Endodermal cell (in vitro differentiated cells): ENCODE measurements at places on chromosomes 11 and 22. TPM values are rescaled to one million over a fixed set of nuclear protein-coding genes. Genes with fewer than 3 reads are reported as not detected.

DNA sequence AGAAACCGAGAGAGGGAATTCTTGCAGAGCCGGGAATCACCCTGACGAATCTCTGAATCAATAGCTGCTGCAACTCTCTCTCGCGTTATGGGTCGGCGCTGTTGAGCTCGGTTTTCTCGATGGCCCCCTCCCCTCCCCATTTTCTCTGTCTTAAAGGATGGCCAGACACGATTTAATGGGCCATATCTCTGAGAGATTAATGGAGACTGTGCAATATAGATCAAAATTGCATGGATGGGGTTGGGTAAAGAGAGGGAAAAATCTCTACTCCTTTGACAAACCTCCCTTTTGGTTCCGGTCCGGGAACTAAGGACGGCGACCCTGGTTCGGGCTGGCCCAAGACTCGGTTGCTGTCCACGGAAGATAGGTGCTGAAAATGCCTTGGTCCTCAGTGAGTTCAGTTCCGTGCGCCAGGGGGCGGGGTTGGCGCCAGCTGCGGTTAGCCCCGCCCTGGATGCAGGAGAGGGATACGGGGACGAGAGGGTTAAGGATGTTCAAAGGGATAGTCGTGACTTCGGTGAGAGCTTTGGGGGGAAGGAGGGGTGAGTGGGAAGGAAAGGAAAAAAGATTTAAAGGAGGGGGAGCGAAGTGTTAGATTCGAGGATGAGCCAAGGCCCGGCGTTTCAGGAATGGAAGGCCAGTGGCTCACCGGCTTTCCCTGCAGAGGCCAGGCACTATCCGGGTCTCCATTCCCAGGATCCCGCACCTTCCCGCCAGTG, 103.6 kb upstream of the HSD17B12 start:
- DNase-seq, result peak; percentile 95

GRCh38 chr22:27336151-27337090, 465.1 kb downstream of the MN1 start:
- DNase-seq, result no peak

PANX2 gene
- 8.8 to 32.0 TPM (median 10.3 TPM) in 3 replicates for total RNA-seq

GRCh38 chr11:37908219-37908548, 1310.1 kb upstream of the RAG2 start:
- DNase-seq, result no peak

PGR gene
- total RNA-seq, result not detected in 2 replicates

- peak; percentile 86 for DNase-seq
These were observed at the start of gene PLXNB2 for GRCh38 chr22:50306753-50307749. TSS of gene PLXNB2 (minus strand) at chr22:50307646. CDS start at chr22:50290584, 17,062 bp downstream.

DNA sequence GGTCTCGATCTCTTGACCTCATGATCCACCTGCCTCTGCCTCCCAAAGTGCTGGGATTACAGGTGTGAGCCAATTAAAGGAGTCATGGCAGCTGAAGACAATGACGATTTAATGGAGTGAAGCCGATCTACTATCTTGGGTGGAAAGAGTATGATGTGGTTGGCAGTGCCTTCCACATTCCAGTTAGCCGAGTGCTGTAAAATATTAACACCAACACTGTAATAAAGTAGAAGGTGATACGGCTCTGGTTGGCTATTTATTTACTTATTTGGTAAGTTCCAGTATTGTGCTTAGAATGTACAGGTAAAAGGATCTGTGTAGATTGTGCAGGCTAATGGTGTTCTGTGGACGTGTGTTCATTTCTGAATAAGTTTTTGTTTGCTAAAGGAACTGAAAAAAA, 149.6 kb upstream of the MTMR2 start:
- DNase-seq, result no peak

GRCh38 chr11:78149646-78150045, 10.2 kb upstream of the ALG8 start:
- DNase-seq, result no peak

TEX54 gene
- 0.87 TPM in 1 of 3 replicates, not detected in the others for total RNA-seq

TRMU gene
- 72.6 and 79.7 TPM in 2 replicates for total RNA-seq

GRCh38 chr11:83056611-83057010, 15.1 kb downstream of the RAB30 start:
- no peak for DNase-seq

DNA sequence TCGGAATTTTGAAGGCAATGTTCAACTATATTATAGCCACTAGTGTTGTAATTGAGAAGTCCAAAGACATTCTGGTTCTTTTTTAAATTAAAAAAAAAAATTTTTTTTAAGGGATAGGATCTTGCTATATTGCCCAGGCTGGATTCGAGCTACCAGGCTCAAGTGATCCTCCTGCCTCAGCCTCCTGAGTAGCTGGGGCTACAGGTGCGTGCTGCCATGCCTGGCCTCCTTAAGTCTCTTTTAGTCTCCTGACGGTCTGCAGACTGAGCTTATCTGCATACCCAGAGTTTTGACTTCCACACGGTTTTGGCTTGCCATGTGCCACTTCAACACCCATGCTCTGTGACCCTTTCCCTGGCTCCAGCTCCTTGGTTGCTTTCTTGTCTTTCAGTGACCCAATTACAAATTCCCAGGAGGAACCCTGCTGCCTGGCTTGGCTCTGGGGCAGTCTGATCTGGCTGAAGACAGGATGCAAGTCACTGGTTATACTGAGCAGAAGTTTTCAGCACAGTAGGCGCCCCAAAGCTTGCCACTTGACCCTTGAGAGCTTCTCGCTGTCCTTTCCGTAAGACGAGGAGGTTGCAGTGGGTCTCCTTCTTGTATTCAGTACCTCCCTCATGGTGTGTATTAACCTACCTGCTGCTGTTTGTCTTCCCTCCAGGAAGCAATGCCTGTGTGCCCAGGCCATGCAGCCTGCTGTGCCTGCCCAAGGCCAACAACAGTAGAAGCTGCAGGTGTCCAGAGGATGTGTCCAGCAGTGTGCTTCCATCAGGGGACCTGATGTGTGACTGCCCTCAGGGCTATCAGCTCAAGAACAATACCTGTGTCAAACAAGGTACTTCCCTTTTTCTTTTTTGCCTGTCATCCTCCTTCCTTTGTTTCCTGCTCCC, 113.8 kb upstream of the SORL1-AS1 start:
- DNase-seq, result no peak

- DNase-seq, result no peak
These were observed 51.0 kb downstream of the PPFIBP2 start for GRCh38 chr11:7564803-7565202.

DNA sequence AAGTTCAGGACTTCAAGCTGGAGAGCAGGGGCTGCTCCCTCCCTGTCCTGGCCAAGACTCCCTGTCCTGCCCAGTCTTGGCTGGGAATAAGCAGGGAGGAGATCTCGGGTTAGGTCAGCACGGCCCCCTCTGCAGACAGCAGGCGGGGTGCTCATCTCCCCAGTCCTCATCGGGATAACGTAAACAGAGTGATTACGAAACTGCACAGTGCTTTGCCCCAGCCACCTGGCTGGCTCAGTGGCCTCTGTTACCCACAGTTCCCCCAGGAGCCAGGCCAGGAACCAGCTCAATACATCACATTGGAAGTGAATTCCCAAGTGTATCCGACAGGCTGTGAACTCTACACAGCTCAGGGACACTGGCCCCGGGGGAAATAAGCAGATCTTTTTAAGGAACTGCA, 42.7 kb upstream of the KCNJ11 start:
- no peak for DNase-seq

DDIAS gene
- total RNA-seq, result 5.0 to 24.1 TPM (median 22.7 TPM) in 3 replicates

DNA sequence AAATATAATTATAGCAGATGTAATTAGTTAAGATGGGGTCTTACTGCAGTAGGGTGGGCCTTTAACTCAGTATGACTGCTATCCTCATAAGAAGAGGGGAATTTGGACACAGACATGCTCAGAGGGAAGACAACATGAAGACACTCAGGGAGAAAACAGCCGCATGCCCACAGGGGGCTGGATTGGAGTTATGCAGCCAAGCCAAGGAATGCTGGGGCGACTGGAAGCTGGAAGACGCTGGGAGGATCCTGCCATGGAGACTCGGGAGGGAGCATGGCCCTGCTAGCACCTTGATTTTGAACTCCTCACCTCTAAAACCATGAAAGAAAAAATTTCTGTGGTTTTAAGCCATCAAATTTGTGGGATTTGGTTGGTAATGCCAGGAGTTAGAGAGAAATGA, 40.9 kb downstream of the PANX1 start:
- peak; percentile 57 for DNase-seq

SULT4A1 gene
- total RNA-seq, result 11.4 to 34.9 TPM (median 14.2 TPM) in 3 replicates

KLHDC7B gene
- total RNA-seq, result not detected in 3 replicates

- no peak for DNase-seq
These were observed 14.1 kb downstream of the SERPIND1 start for GRCh38 chr22:20787746-20788626.

DCDC1 gene
- total RNA-seq, result 2.9 and 3.1 TPM in 2 replicates

TSSK2 gene
- not detected in 2 replicates for total RNA-seq

DNA sequence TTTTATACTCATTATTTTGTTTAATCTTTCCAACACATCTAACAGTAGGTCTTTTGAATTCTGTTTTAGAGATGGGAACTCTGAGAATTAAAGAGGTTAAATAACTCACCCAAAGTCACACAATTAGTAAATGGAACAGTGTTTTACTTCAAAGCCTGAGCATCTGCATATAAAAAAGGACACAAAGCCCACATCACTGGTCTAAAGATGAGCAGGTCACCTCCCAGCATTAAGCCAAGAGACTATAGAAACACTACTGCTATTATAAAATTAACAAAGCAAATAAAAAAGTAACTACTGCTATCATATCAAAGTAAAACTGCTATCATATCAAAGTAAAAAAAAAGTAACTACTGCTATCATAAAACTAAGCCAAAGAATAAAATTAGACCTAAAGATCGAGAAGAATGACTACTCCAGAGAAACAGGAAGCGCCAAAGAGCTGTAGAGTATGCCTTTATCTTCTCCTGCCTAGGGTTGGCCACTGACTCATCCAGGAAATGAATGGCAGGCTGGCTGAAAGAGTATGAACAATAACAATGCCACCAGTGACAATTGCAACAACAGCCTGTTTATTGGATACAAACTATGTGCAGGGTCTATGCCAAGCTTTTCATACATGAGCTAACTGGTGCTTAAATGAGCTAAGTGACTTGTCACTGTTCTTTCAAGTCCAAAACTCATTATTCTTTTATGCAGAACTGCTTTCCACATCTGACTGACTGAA, 1153.0 kb upstream of the TENM4 start:
- DNase-seq, result no peak

TPBGL gene
- 0.13 and 0.14 TPM in 2 replicates for total RNA-seq

GRCh38 chr11:71197096-71197495, 55.3 kb downstream of the SHANK2 start:
- no peak for DNase-seq

KDM4D gene
- total RNA-seq, result 1.2 and 1.7 TPM in 2 replicates

- no peak for DNase-seq
These were observed 5.1 kb downstream of the SSTR3 start for GRCh38 chr22:37206841-37207821.

- peak; percentile 88 for DNase-seq
These were observed 15.9 kb upstream of the HYLS1 start for GRCh38 chr11:125871391-125872137.
